Calu3 (cell line): ENCODE measurements at places on chromosomes 11 and 22. TPM values are rescaled to one million over a fixed set of nuclear protein-coding genes. Genes with fewer than 3 reads are reported as not detected.

GRCh38 chr22:49152127-49152938 is 675.3 kb downstream of the BRD1 start:
- no peak overlapping the region for H3K4me3 ChIP-seq
- no peaks in the 10 kb centered on the region for H3K27me3 ChIP-seq
- DNase-seq: no peak
- no peaks in the 10 kb centered on the region for H3K4me1 ChIP-seq

The TAF1D gene
- total RNA-seq: 98.9 and 107 TPM in 2 replicates

The CEP126 gene
- total RNA-seq: 3.1 and 3.8 TPM in 2 replicates

The APOBEC3F gene
- 22.2 and 24.1 TPM in 2 replicates for total RNA-seq

The CCDC87 gene
- 0.91 and 1.0 TPM in 2 replicates for total RNA-seq

The OR5B21 gene
- not detected in 2 replicates for total RNA-seq

DNA sequence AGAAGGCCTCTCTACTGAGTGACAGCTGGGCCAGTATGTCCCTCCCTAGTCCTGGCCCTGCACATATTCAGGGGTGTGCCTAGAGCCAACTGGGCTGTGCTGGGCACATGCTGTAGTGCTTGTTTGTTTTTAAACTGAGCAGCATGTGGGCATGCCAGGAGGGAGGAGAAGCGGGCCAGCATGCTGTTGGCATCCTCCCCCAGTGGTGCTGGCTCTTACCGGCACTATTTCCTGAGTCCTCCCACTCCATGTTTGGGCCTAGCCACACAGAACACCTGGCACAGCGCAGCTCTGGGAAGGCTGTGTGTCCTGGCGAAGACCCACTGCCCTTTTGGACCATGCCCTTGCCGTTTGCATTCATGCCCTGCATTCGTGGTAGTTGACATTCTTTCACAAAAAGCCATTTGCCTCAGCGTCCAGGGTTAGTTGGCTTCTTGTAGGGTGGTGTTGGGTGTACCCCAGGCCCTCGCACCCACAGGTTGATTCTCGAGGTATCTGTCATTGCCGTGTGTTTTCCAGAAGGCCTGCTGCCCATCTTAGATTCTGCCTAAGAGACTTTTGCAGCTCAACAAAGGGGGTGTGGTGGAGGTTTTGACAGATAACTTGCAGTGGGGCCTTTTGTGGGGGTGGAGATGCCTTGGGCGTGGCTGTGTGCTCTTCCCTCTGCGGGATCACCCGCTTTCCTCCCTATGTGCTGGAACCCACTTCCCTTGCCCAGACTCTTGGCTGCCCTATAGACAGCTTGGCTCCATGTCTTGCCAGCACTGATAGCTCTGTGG is 13.6 kb downstream of the DGCR8 start:
- no peak overlapping the region for H3K4me3 ChIP-seq
- peaks cover 72% of the 10 kb centered on the region for H3K36me3 ChIP-seq
- DNase-seq: no peak

GRCh38 chr11:95375886-95376285 is 144.9 kb upstream of the SESN3 start:
- H3K27ac ChIP-seq: no peak overlapping the region
- no peak for DNase-seq
- peaks cover 8% of the 10 kb centered on the region for H3K27me3 ChIP-seq
- no peaks in the 10 kb centered on the region for H3K4me1 ChIP-seq
- no peaks in the 10 kb centered on the region for H3K36me3 ChIP-seq
- H3K4me3 ChIP-seq: no peak overlapping the region

- no peak for DNase-seq
- H3K27ac ChIP-seq: no peak overlapping the region
- no peaks in the 10 kb centered on the region for H3K4me1 ChIP-seq
- H3K27me3 ChIP-seq: no peaks in the 10 kb centered on the region
Measured at GRCh38 chr11:18294862-18295261, 27.1 kb downstream of the HPS5 start.

- no peaks in the 10 kb centered on the region for H3K4me1 ChIP-seq
- no peak for DNase-seq
- no peak overlapping the region for H3K27ac ChIP-seq
- H3K27me3 ChIP-seq: peaks cover 24% of the 10 kb centered on the region
Measured at GRCh38 chr22:35076630-35077029, 10.7 kb downstream of the ISX start.
